Fibroblast of the aortic adventitia (primary cell): ENCODE measurements at places on chromosomes 2 and 18.
A peak's percentile ranks its signal among the peaks of the same experiment; 100 is the strongest.

- no peak for DNase-seq
These were observed 110.7 kb downstream of the INO80D start for GRCh38 chr2:205975082-205975949.

DNA sequence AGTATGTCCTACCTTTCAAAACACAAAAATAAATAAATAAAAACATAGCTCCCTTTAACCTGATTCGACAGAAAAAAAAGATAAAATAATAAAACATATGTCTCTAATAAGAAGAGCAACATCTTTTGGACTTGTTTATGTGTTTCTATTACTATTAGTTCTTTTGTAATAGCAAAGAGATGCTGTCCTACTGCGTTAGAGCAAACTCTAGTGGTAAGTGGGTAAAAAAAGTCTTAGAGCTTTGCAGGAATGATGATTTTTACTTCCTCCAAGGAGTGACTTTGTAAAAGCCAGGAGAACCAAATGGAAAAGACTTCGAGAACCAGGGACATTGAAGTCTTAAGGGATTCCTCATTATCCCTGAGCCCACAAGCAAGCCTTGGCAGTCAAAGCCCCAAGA is 450.1 kb downstream of the METTL4 start:
- no peak for DNase-seq

DNA sequence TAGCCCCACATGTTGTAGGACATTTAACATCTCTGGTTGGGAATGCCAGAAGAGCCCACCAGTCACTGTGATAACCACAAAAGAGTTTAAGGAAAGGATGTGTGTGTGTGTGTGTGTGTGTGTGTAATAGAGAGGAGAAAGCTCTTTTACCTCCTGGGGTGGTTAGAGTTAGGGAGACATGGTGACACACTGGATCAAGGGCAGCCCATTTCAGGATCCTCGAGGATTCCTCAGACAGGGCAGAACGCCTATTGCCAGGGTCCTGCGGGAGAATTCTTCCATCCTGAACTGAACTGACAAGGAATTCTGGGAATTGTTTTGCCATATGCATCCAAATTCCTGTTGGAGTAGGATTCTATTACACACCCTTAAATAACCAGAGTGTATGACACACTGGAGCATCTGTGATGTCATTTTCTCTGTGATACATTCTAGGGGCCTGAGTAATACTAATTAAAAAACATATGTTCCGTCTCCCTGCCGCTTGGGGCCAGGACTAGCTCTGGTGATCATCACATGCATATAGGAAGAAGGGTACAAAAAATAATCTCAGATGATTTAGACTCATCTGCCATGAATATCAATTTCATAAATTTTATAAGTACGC is 156.4 kb upstream of the MMADHC start:
- peak; percentile 90 for DNase-seq

DNA sequence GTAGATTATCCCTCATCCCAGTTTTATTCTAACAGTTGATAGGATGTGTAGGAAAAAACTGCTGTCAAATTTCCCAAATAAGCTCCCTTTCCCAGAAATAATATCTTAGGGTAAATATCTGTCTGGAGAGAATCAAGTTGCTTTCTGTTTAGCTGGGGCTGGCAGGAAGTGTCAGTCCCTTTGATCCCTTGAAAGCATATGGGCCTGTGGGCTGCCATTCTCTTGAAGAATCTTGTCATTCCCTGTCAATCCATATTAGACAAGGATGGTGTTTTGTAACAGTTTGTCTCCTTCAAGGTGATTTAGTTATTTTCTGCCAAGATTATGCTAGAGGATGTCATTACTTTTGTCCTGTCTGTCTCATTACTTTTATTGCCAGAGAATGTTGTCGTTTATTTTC is 37.1 kb upstream of the UBE2E3 start:
- DNase-seq: no peak

DNA sequence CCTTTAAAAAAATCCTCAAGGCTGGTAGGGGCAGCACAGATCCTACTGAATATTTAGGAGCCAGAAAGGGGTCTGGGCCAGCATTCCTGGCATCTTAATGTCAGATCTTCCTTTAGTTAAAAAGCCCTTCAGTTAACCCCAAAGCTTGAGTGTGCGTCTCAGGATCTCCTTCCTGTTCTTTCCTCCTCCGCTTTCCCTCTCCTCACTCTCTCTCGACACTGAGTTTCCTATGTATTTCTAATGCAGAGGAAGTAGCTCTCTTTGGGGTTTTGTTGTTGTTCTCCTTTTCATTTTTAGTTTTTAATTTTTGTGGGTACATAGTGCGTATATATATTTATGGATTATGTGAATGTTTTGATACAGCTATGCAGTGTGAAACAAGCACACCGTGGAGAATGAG is 109.9 kb upstream of the COPS8 start:
- DNase-seq: no peak

DNA sequence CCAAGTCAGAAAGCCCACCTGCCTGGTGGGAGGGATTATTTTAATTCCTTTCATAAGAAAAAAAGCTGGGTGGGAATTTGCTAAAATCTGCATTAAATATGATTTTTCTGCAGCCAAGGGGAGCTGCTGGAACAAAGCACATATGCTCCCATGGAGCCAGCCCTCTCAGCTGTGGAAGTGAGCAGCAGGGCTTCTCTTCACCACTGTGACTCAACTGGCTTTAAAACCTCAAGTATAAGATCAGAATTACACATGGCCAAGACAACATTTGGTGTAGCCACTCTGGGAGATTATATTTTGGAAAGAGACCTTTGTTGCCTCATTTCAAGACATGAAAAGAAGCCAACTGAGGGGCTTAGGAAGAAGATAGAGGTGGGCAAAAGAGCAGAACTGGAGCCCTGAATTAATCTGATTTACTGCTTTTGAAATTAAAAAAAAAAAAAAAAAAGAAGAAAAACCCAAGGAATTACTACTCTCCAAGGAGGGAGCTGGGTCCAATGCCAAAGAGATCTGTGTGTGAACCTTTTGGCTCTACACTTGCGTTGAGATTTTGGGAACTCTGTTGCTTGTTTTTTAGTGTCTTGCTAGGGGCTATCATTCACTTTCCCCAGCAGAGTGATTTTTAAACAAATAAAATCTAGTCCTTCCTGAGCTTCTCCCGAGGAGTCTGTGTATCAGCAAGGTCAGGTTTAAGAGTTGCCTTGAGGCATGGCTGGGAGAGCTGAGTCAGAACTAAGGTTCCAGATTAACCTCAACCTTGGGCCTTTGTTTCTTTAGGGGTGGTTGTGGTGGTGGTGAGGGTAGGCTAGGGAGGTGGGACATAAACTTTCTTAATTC is 6.0 kb downstream of the LHCGR start:
- DNase-seq: no peak
